Iris pigment epithelial cell (primary cell): ENCODE measurements at places on chromosomes 16 and 17.

DNA sequence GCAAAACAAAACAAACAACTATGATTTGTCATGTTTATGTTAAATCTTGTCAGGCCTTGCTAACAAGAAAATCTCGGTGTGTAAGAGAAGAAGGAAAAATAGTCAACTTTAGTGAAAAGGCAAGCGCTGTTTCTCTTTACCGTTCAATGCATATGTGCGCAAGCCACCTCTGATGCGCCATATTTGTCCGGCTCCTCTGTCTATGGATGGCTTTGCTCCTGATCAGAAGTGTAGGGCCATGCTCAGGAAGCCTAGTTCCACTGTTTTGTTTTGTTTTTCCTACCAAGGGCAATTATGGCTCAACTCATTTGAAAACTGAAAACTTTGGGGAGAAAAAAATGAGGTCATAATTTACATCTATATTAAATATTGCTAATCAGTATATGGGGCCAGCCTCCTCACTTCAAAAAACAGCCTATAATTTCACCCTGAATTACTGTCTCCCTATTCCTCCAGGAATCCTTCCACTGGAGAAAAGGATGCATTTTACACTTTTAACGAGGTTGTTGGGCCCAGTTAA lies 4.5 kb downstream of the MAF start:
- no peak for DNase-seq

DNA sequence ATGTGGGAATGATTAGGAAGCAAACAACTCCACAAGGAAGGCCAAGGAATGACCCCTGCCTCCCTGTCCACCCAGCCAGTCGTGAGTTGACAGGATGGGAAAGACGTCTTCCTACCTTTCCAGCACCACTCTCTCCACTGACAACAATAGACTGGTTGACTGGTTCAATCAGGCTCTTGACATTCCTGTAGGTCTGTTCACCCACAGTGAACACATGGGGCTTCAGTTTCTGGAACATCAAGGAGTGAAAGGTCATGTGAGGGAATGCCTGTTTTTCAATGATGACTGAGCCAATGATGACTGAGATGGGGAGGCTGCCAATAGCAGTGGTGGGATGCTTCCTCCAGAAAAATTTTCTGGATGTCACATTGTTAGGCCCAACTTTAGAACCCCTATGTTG lies 9.6 kb downstream of the MYO19 start:
- peak; percentile 45 for DNase-seq

- peak; percentile 100 for DNase-seq
Observed at GRCh38 chr17:40551091-40551878, 14.0 kb downstream of the CCR7 start.

GRCh38 chr16:55207693-55208428 lies 116.1 kb upstream of the IRX6 start:
- no peak for DNase-seq

DNA sequence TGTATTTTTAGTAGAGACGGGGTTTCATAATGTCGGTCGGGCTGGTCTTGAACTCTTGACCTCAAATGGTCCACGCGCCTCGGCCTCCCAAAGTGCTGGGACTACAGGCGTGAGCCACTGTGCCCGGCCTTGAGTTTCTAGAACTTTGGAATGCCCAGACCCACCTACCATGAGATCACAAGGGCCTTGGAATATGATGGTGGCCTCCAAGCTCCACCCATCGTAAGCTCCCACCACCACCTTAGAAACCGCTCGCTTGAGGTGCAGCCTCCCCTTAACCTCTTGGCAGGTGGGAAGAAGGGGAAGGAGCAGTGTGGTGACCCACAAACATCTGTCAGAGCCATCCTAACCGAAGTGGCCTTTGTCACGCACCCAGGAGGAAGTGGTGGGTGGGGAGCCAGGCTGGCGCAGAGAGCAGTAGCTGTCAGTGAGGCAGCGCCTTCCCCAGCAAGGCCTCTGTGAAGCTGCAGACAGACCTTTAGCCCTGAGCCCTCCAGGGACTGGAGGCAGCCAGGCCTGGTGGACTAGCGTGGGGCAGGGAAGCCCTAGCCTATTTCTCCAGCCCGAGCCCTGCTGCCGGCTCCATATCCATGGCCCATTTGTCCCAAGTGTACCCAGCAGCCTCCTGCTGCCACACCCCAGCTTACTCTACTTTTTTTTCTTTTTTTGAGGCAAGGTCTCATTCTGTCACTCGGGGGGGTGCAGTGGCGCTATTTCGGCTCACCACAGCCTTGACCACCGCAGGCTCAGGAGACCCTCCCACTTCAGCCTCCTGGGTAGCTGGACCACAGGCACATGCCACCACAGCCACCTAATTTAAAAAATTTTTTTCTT lies 13.1 kb upstream of the SEPHS2 start:
- no peak for DNase-seq

GRCh38 chr17:43171586-43172487 lies 823 bp downstream of the NBR1 start:
- DNase-seq = peak; percentile 95

DNA sequence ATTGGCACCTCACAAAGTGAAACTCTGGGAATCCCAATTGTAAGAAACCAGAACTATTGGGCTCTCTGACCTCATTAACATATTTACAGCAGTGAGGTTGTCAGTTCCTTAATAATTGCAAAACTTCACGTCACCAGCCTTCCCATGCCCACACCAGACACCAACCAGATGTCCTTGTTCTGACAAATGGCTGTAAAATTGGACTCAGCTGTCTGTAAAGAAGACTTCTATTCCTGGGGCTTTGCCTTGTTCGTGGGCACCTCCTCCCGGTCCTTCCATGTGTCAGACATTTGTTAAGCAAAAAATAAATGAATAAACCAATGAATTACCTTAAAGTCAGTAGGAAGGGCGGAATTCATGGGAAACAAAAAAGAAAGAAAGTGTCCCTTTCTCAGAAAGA lies 284.3 kb upstream of the CDH11 start:
- DNase-seq = no peak

GRCh38 chr16:19859166-19859565 lies 25.5 kb downstream of the GPRC5B start:
- no peak for DNase-seq

GRCh38 chr16:17970816-17971331 lies 365.7 kb downstream of the NPIPA8 start:
- no peak for DNase-seq
